ENCODE measurements at places on chromosomes 6 and 20.

GRCh38 chr20:13452470-13453124 is 186.1 kb downstream of the TASP1 start:
- DNase-seq: no peak

DNA sequence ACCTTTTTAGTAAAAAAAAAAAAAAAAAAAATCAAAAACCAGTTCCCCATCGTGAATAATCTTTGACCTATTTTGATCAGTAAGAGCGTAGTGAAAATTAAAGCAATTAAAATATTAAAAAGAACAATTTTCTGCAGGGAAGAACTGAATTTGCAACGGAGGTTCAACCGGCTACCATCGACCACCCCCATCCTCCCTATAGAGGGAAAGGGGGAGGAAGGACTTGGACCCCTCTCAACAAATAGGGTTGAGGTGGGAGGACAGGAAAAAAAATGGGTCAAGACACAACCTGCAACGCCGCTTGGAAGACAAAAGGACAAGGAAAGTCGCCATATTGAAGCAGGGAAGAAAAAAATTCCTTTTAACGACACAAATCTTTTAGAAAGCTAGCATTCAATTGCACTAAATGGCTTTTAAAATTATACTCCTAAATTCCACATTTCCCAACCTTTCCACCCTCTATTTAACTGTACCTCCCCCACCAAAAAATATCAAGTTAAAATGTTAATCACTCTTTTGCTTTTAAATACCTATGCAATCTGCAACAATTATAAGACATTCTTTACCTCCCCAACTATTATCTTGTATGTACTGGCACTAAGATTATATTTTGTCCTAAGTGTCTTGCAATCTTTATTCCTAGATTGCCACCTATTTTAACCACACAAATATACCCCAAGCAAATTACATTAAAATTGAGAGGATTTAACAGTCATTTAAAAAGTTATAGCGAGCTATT is 1.7 kb downstream of the PPP1R10 start:
- DNase-seq: no peak

- no peak for DNase-seq
Measured at GRCh38 chr6:115194981-115195638, 852.3 kb upstream of the HS3ST5 start.

DNA sequence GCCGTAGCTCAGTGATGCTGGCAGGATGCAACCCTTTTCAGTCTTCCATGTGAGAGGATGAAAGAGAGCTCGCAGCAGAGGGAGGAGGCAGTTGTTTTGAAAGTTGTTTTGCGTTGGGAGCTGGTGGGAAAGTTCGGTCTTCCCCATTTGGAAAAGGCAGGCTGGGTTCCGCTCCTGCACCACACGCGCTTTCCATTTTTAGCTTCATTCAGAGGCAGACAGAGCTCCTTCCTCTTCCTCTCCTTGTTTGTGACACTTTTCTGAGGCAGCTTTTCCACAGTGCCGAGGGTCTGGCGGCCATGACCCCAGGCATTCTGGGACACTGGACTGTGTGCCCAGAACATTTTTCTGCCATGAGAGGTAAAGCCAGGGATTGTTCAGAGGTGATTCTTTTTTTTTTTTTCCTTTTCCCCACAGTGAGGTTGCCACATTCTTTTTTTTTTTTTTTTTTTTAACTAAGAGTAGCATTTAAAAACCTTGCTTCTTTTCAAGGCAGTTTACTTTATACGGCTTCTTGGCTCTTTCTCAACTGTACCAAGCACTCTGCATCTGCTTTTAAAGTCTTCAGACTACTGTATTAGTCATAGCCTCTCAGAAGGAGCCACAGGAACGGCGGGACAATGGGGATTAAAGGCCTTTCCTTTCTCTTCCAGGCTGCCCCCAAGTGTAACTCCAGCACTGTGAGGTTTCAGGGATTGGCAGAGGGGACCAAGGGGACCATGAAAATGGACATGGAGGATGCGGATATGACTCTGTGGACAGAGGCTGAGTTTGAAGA is 1.6 kb downstream of the PRDM1 start:
- no peak for DNase-seq

DNA sequence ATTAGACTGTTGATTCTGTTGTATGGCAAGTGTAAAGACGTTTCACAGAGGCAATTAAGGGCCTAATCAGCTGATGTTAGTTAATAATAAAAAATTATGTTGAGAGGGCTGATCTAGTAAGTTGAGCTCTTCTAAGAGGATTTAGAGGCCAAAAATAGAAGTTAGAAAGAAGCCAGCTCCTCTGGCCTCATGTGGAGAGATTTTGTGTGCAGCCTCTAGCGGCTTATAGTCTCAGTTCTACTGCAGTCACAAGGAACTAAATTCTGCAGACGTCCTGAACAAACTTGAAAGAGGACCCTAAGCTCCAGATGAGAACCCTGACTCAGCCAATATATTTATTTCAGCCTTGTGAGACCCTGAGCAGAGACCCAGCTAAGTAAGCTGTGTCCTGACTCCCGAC is 498.6 kb downstream of the BTBD3 start:
- no peak for DNase-seq

DNA sequence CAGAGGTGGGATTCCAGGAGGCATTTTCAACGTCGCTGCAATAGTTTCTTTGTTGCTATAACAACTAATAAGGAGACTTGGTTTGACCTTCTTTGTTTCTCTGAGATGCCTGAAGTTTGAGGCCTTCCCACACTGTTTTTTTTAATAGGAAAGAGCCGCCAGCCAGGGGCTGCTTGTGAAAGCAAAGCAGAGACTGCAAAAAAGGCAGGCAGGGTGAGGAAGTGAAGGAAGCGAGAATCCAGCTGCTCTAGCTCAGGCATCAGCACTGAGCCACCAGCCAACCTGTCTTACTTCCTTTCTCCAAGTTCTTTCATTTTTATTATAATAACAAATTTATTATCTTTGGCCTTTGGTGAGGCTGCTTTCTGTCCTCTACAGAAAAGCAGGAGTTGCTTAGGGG is 179.1 kb downstream of the DOK5 start:
- DNase-seq: no peak

DNA sequence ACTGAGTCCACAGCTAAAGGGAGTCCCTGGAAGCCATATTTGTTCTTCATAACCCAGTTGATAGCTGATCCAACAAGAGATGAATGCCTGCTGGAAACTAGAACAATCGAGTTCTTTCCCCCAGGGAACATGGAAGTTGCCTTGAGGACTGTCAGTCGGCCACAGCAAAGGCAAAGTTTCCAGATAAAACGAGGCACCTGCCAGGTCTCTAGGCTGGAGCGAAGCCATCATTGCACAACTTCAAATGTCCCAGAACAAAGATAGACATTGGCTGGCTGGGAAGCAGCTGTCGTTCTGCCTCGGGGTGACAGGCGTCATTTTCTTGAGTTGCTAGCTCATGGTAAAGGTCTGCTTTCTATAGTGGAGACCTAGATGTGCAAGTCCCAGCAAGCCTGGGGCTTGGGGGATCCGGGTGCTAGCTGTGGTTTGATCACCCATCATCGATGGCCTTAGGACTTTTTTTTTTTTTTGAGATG is 184.4 kb upstream of the ZNF217 start:
- no peak for DNase-seq

DNA sequence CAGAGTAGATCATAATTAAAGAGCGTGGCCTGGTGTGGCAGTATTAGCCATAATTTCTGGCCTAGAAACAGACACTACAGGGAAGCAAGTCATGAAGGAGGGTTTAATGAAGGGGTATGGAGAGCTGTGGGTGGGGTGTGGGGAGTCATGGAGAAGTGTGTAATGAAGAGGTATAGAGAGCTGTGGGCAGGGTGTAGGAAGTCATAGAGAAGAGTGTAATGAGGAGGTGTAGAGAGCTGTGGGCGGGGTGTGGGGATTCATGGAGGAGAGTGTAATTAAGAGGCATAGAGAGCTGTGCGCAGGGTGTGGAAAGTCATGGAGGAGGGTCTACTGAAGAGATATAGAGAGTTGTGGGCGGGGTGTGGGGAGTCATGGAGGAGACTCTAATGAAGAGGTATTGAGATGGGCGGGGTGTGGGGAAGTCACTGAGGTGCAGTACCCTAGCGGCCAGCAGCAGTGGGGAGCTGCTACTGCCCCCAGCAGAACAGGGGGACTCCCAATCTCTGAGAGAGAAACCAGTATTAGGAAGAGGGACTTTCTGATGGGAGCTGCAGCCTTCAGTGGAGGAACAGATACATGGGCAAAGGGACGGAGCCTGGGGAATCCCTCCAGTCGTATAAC is 145.4 kb upstream of the FOXA2 start:
- no peak for DNase-seq

DNA sequence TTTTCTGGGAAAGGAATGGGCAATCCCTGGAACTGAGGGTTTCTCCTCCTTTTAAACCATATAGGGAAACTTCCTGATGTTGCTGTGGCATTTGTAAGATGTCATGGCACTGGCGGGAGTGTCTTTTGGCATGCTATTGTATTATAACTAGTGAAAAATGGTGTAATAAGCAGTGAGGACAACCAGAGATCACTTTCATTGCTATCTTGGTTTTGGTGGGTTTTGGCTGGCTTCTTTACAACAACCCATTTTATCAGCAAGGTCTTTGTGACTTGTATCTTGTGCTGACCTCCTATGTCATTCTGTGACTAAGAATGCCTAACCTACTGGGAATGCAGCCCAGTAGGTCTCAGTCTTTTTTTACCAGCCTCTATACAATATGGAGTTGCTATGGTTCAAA is 9.1 kb upstream of the DCBLD1 start:
- no peak for DNase-seq

GRCh38 chr20:61500791-61501321 is 248.8 kb downstream of the CDH4 start:
- no peak for DNase-seq

DNA sequence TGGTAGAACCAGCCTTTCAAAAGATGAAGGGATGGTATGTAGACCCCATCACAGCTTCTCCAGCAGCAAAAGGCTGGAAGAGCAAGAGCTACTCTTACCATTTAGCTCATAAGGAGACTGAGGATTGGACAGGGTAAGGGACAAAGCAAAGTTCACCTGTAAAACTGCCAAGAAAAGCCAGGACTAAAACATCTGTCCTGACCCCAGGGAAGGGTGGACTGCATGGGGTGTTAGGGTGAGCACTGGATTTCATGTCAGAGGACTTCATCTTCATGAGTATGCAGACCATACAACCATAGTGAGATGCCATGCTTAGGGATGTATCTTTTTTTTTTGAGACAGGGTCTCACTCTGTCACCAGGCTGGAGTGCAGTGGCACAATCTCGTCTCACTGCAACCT is 19.3 kb downstream of the AHCY start:
- no peak for DNase-seq

GRCh38 chr20:43722153-43722505 is 4.7 kb downstream of the GTSF1L start:
- DNase-seq: peak; percentile 21

- no peak for DNase-seq
Measured at GRCh38 chr20:24668384-24668702, 198.9 kb downstream of the SYNDIG1 start.

GRCh38 chr6:116859264-116859663 is 17.8 kb upstream of the RFX6 start:
- DNase-seq: no peak

GRCh38 chr6:169026175-169026574 is 227.5 kb downstream of the THBS2 start:
- no peak for DNase-seq

DNA sequence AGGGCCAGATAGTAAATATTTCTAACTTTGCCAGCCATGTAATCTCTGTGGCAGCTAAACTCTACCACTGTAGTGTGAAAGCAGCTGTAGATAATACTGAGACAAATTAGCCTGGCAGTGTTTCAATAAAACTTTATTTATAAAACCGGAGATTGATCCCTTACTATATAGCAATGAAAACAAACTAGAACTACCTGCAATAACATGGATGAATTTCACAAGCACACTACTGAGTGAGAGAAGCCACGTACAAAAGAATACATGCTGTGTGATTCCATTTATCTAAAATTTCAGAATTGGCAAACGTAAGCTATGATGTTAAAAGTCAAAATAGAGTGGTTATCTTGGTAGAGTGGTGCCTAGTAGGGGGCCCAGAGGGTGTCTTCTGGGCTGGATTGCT is 198.7 kb upstream of the SGK1 start:
- DNase-seq: no peak

- DNase-seq: no peak
Measured at GRCh38 chr6:7769702-7770101, 43.8 kb downstream of the BMP6 start.

DNA sequence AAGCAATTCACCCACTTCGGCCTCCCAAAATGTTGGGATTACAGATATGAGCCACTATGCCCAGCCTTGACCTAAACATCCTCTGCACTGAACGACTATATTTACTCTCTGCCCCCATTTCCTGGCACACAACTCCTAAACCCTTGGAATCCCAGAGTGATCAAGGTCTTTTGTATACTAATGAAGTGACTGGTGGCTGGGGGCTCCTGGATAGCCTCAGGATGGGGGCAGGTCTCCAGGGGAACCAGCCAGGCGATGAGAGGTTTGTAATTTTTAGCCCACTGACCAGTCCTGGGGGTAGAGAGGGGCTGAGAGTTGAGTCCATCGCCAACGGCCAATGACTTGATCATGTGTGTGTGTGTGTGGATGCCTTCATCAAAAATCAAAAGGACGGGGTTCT is 71.1 kb downstream of the FAM50B start:
- DNase-seq: no peak

DNA sequence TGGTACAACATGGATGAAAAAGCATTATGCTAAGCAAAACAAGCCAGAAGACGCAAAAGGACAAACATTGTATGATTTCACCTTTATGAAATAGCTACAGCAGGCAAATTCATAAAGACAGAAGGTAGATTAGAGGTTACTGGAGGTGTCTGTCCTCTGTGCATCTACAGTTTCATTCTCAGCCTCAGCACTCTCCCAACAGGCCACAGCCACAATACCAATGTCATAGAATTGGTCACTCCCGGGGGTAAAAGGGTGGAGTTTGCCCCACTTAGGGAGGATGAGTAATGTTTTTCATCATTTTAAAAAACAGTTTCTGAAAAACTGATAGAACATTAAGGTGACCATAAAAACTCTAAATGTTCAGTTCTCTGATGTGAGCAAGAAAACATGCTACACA is 17.2 kb upstream of the TMX4 start:
- no peak for DNase-seq

DNA sequence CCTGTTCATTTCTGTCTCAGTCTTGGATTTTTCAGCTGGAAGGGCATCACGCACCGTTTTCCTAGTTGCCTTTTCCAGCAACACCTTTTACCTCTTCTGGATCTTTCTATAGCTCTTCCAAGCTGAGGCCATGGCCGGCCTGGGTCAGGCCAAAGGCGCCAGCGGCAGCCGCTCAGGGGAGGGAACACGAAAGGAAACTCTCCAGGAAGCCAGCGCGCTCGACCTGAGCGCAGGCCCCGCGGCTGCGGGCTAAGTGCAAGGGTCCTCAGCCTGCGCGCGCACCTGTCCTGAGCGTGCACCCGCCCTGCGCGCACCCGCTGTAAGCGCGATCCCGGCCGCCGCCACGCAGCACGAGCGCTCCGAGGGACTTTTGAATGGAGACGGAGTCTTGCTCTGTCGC is 43.8 kb upstream of the TMEM181 start:
- DNase-seq: no peak

DNA sequence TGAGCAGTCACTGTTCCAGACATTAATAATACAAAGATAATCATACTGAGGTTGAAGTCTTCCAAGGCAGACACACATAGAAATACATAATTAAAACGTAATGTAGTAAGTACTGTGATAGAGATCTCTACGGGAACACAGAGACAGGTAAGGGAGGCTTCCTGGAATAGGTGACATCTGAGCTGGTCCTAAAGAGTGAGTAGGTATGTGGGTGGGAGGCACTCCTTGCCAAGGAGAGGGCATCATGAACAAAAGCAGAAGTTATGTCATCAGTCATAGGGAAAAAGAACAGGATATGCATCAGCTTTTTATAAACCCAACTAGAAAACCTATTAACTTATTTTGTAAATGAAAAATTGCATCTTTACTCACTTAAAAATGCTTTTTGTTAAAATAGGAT is 110.0 kb downstream of the MAP7 start:
- DNase-seq: no peak
